ENCODE measurements at places on chromosomes 11 and 22. TPM values are rescaled to one million over a fixed set of nuclear protein-coding genes. Genes with fewer than 3 reads are reported as not detected.

DNA sequence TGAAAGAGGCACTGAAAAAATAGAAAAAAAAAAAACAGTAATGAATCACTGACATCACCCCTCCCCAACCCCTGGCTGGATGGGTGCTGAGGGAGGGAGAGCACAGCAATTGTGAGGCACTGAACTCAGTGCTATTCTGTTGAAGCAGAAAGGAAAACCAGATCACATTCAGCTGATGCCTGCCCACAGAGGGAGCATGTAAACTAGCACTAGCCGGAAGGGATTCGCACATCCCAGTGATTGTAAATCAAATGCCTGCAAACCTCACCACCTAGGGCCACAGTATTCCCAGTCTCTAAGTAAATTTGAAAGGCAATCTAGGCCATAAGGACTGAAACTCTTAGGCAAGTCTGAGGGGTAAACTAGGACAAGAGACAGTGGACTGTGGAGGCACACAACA lies 772.0 kb upstream of the CCDC179 start:
- no peak for DNase-seq

- DNase-seq, result no peak
Observed at GRCh38 chr11:26018336-26018735, 313.6 kb upstream of the ANO3 start.

GRCh38 chr22:37229805-37230672 lies 14.0 kb downstream of the RAC2 start:
- DNase-seq, result no peak

DNA sequence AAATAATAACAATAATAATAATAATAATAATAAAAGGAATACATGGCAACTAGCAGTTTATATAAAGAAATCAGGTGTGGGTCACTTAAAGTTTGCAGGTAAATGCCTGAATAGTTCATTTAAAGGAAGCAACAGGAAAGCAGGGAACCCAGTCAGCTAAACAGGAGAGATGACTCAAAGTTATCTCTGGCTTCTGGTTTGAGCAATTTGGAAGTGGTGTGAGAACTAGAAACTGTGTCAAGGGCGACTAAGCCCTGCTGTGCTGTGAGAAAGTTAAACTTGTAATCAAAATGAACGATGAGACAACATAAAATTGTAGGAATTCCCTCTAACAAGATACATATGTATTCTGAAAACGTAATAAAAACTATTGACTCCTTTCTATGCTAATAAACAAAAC lies 35.5 kb downstream of the SLC22A9 start:
- no peak for DNase-seq

The HTR3A gene
- not detected for polyA plus RNA-seq

- DNase-seq, result no peak
Observed at GRCh38 chr11:73585834-73586575, 11.9 kb downstream of the FAM168A start.

GRCh38 chr11:1660111-1660867 lies 30.7 kb downstream of the KRTAP5-5 start:
- DNase-seq, result peak; percentile 52

DNA sequence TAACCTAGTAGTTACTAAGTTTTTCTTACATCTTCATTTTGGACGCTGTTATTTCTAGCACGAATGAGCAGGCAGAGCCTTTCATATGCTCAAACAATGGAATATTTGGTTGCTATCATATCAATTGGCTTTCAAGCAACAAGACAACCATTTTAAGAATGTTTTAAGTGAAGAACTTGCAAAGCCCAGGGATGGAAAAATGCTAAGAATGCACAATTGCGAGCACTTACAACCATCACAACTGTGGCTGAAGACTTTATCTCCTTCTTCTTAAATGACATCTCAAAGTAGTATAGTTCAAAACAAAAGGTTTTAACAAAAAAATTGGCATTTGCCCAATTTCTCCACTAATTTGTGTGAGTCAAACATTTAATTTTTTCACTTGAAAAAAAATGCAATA lies 8.3 kb upstream of the MMP1 start:
- no peak for DNase-seq

DNA sequence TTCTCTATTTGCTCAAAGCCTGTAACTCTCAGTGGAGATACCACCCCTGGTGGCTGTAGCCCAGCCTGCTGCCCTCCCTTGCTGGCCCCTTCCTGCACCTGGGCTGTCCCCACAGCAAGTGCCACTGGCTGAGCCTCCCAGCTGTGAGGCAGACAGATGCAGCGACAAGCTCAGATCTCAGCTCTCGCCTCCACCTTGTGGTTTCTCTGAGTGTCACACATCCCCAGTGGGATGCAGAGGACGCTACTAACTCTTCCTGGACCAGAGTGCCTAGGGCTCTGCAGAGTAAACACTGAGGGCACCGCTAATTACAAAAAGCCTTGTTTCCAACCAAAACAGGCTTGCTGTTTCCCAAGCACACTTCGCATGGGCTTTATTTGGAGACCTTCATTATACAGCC lies 8.9 kb downstream of the YPEL1 start:
- DNase-seq, result peak; percentile 57

The CLDN5 gene
- polyA plus RNA-seq, result not detected

DNA sequence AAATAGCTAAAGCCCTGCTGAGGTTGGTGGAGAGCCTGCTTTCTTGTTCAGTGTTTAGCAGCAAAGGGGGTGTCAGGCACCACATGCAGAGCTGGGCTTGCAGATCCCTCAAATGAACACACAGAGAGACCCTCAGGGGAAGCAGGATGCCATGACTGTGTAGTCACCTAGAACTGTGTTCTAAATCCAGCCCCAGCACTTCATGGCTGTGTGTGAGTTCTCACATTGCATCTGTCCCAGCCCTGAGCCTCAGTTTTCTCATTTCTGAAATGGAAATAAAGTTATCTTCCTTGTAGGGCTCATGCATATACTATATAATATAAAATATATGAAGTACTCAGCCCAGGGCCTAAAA lies 47.1 kb downstream of the CWC15 start:
- DNase-seq, result no peak

- no peak for DNase-seq
Observed at GRCh38 chr11:117866526-117866925, 9.9 kb downstream of the FXYD6 start.
